ENCODE measurements at places on chromosomes 16 and 17.

DNA sequence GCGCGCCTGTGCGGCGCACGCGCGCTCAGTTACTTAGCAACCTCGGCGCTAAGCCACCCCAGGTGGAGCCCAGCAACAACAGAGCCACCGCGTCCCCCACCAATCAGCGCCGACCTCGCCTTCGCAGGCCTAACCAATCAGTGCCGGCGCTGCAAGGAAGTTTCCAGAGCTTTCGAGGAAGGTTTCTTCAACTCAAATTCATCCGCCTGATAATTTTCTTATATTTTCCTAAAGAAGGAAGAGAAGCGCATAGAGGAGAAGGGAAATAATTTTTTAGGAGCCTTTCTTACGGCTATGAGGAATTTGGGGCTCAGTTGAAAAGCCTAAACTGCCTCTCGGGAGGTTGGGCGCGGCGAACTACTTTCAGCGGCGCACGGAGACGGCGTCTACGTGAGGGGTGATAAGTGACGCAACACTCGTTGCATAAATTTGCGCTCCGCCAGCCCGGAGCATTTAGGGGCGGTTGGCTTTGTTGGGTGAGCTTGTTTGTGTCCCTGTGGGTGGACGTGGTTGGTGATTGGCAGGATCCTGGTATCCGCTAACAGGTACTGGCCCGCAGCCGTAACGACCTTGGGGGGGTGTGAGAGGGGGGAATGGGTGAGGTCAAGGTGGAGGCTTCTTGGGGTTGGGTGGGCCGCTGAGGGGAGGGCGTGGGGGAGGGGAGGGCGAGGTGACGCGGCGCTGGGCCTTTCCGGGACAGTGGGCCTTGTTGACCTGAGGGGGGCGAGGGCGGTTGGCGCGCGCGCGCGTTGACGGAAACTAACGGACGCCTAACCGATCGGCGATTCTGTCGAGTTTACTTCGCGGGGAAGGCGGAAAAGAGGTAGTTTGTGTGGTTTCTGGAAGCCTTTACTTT is at the start of gene UBB:
Gene UBB, plus strand, starts transcription at position 452 of the 856 bp plus-strand sequence. CDS start 817 bp downstream, outside the sequence.
- DNase-seq, result peak; percentile 91

- DNase-seq, result no peak
These were observed 24.5 kb downstream of the NPLOC4 start for GRCh38 chr17:81612172-81612970.

DNA sequence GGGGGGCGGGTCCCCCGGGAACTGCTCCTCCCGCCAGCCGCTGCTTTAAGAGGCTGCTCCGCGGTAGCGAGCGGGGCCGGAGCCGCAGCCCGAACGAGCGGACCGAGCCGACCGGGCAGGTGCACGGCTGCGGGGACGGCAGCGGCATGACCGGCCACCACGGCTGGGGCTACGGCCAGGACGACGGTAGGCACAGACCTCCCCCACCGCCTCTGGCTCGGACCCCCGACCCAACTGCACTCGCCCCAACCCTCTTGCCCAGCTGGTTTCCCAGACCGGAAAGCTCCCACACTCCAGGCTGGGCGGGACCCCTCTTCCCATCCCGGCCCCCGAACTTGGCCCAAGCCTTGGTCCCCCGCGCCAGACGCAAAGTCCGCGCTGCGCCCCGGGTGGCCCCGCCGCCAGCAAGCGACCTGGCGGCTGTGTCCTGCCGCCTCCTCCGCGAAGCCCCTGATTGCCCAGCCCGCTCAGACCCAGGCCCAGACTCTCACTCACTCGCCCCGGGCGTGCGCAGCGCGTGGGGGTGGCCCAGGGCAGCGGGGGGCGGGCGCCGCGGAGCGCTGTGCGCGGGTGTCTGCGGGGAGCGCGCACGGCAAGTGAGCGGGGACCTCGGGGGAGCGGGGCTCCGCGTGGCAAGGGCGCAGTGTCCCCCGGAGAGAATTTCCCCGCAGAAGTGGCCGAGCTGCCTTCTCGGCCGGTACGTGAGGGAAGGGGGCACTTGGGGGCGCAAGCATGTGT is at the start of gene CA7:
Gene CA7, plus strand, starts transcription at position 73 of the 738 bp plus-strand sequence. Its CDS starts 74 bp downstream, at position 147.
- DNase-seq, result no peak

DNA sequence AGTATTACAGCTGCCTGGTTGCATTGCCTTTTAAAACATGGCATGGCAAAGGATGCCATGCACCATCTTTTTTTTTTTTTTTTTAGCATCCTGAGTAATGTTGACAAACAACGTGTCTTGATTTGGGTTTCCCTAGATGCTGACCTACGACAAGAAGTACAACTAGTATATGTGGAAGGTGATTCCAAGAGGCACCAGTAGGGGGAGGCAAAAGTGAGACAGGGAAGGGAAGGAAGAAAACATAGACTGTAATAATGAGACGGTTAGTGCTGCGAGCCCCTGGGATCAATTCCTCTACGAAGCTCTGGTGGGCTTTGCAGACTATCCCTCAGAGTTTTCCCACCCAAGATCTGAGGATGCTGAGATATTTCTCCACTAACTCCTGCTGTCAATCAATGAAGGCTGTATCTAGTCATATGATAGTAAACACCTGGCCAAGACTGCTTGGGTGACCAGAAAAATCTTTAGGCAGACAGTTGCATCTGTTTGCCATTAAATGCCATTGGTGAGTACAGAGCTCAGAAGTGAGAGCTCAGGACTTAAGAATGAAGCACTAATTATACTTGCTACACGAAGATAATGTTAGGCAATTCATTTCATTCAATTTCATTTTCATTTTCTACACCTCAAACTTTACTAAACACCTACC is 458.6 kb upstream of the GOT2 start:
- no peak for DNase-seq

DNA sequence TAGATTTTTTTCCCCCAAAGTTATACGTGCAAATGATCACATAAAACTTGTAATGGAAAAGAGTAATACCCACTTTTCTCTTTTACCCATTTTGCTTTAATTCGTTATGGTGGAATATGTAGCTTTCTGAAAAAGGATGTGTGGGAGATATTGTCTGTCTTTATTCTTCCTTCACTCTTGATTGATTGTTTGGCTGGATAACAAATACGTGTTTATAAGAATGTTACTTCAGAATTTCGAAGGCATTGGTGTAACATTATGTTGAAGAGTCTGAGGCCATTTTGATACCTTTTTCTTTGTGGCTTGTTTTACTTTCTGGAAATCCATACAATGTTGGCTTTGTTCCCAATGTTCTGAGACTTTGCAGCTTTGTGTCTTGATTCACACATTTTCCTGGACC is 71.4 kb downstream of the BCAS3 start:
- DNase-seq, result no peak

GRCh38 chr16:29686740-29687332 is 7.9 kb downstream of the QPRT start:
- DNase-seq, result no peak

All from activated T-helper 9 cell treated with anti-CD3 and anti-CD28 coated beads, Interleukin-2, amount 50 U/mL, for 16 hours (primary cell).